ENCODE measurements at places on chromosomes 5 and 9.

DNA sequence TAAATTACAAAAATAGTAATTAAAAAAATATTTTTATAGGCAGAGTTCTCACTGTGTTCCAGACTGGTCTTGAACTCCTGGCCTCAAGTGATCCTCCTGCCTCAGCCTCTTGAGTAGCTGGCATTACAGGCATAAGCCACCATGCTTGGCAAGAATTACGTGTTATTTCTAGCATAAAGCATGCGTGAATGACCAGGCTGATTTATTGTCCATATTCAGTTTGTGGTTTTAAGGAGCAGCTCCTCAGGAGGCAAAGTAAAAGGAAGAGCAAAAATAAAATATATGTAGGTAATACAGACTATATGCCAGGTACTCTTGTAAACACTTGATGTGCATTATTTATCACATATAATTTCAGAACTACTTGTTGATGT, 7.1 kb upstream of the CD180 start:
- DNase-seq: no peak

- DNase-seq: no peak
Measured at GRCh38 chr5:135041145-135041587, 7.1 kb upstream of the PITX1 start.

DNA sequence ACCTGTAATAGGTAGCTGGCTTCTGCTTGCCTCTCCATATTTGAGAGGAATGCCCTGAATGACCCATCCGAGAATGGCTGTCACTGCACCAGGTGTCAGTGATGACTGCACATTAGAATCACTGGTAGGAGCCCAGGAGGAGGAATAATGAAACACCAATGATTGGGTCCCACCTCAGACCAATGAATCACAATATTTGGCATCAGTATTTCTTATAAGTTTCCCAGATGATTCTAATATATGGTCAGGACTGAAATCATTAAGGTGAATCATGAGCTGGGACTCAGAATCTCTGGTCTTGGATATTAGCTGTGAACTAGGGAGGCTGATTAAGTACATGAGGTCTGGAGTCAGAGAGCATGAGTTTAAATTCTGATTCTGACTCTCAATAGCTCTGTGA, 23.4 kb downstream of the ARSB start:
- DNase-seq: peak; percentile 15

DNA sequence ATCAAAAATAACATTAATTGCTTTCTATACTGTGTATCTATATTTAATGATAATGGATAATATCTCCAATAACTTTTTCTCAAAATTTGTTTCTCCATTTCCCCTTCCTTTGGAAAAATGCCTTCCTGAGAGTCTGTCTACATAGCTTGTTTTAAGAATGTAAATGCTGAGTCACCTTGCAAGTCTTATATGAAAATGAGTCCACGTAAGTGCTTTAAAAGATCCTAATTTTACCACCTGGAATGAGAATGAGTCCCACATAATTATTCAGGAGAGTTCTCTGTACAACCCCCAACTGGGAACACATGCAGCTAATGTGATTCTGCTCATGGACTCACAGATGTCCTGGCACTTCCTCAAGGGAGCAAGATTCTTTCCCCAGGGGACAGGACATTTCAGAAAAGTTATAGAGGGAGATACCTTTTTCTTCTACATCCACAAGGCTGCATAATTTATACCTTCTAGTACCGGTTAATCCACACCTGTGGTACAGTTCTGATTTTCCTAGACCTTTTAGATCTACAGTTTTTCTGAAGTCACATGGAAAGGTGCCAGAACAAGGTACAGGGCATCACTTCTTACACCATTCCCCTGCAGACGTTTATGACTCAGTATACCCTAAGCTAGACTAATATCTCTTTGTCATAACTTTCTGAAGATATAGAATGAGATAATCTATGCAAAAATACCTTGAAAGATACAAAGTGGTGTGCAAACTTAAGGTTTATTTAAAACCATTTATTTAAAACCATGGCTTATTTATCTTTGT, 314.1 kb downstream of the CETN3 start:
- no peak for DNase-seq

DNA sequence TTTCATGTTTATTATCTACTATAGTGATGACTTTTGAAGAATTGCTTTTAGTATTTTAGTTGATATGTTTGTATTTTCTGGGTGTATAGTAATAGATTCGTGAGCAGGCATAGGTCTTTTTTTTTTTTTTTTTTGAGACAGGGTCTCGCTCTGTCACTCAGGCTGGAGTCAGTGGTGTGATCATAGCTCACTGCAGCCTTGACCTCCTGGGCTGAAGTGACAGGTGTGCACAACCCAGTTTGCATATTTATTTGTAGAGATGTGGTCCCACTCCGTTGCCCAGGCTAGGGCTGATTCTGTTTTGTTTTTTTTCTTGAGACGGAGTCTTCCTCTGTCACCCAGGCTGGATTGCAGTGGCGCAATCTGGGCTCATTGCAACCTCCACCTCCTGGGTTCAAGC, 11.9 kb downstream of the ERBIN start:
- no peak for DNase-seq

DNA sequence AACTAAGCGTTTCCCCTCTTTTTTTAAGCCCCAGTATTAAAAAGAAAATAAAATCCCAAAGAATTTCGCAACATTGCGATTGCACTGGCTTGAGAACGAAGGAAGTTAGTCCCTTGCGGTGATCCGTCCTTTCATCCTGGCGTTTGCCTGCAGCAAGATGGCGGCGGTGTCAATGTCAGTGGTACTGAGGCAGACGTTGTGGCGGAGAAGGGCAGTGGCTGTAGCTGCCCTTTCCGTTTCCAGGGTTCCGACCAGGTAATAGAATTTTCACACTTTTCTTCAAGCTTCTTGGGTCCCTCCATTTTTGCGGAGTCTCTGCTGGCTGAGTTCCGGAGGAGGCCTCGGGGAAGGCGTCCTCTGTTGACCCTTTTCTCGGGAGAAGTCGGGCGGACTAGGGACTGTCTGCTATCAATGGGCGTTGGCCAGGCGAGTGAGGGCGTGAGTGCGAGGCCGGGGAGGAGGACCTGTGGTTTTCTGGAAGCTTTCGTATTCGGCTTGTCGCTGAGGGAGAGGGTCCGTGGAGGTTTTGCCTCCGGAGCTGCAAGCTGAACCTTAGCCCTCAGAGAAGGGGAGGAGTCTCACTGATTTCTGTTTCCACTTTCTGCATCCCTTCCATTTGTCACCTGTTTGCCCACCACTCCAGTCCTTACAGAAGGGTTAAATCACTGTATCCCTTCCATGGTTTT, at the start of gene NDUFS4:
NDUFS4 (plus strand) TSS at position 134 of the 686 bp plus-strand sequence; CDS start at position 158, 24 bp downstream.
- peak; percentile 78 for DNase-seq

DNA sequence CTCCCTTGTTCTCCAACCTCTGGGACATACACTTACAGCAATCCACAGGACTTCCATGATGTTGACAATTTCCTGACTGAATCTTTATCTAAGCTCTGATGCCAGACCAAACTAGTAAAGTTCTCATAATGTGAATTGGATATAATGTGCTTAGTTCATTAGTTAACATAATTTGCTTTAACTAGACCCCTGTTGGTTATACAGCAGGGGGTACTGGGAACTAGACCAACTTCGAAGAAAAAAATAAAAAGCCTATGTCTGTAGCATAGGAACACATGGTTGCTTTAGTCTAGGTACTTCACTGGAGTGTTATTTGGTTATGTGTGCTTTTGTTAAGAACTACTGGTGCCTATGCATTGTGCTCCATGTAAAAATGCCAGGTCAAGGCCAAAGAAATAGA, 173.8 kb downstream of the ADAMTS6 start:
- no peak for DNase-seq

DNA sequence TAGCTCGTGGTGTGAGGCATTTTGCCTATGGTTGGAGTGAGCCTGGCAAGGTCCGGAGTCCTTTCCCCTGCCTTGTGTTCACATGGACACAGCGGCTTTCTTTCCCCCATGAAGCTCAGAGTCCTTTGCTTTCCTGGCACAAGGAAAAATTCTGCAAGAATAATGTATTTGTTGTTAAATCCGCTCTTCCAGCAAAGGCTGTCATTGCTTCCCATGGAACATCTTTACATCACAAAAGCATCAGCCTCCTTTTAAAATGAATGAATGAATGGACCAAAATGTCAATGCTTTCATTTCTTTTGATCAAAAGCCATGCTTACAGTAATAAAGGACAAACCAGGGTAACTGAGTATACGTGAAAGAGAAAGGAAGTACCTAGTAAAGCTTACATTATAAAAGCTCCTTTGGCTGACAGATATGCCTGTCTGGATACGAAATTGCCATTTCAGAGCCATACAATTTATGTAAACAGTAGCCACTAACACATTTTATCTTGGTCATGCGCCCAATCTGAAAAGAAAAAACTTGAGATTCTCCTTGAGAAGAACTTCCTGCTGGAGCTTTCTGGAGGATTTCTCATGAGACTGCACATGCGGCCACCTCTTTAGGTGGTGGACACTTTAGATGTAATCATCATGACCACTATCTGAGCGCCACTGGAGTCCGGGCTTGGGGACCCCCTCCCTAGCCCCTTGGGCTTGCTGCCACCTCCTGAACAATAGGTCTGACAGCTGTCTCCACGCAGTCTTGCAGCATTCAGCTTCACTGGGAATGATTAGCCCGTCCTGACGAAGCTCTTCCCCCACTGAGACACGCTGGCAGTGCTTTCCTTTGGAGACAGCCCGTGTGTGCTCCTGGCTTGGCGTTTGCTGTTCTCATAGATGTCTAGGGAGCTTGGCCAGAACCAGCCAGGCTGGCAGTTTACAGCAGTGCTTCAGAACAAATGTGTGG, 355.9 kb downstream of the ADAMTS6 start:
- no peak for DNase-seq

DNA sequence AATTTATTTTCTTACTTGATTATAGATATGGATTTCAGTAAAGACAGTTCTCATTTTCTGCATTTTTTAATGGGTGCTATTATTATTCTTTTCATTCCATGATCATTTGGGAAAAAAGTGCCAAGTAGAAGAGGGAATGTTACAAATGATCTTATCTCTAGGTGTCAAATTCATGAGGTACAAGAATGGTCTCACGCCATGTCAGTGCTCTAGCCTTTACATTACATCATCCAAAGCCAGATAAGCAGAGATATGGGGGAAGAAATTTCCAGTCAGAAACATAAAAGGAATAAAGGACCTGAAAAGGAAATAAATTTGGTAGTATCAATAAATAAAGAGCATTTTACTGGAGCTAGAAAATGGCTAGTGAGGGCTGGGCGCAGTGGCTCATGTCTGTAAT, 1544.2 kb upstream of the CDH6 start:
- no peak for DNase-seq

DNA sequence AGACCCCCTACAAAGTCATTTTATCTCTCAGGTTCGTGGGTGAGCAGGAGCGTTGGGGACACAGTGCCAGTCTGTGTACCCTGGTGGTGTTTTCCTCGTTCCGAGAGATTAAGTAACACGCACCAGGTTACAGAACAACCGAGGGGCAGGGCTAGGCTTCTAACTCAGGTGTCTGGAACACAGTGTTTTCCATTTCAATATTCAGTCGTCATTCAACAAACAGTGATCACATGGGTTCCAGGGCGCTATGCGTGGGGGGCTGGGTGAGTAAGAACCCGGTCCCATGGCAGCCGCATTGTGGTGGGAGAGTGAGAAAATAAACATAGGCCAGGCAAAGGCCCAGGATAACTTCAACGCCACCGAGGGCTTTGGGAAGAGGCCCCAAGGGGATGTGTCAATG, 55.9 kb upstream of the RNU6ATAC start:
- no peak for DNase-seq

DNA sequence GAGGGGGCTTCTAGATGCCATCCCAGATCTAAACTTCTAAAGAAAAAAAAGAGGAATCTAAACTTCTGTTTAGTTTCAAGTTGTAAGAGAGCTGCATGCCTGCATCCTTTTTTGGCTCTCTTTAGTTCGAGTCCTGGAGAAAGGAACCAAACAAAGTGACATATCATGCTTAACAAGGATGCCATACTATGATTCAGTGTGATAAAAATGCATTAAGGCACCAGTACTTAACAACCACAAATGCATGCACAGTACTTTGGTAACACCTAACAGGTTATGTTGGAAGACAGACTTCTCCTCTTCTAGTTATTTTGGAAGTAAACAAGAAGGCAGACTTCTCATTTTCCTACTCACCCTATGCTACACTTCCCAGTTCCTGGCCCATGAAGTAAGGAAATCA, 27.3 kb downstream of the NME5 start:
- DNase-seq: no peak

DNA sequence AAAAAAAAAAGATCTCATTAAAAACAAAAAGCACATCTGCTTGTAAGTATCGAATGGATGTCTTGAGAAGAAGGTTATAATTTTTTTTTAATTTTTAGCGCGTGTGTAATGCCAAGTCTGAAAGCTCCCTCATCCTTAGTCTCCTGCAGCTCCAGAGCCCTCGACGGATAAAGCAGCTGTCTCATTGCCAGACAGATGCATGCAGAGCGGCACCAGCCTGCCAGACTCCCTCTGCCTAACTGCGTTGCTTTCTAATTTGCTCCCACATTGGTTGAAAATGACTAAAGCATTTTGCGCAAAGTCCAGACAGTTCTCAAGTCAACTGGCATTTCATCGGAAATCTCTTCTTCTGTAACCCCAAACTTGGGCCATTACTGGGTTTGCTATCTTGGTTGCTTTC, 29.4 kb downstream of the OLFM1 start:
- DNase-seq: no peak

DNA sequence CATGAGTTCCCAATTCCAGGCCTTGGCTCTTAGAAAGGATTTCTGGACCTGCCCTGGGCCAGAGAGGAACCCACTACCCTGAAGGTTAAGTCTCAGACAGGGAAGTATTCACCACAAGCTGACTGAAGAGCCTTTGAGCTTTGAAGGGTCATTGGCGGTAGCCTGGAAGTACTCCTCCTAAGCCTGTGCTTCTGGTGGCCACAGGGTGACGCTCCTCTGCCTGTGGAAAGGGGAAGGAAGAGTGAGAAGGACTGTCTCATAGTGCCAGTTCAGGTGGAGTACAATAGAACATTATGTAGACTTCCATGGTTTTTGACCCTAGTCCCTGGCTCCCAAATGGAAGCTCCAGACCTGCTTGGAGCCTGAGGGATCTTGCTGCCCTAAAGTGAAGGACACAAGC, 1233.2 kb upstream of the CDH6 start:
- no peak for DNase-seq

GRCh38 chr9:114164191-114164794, 9.0 kb downstream of the COL27A1 start:
- no peak for DNase-seq

DNA sequence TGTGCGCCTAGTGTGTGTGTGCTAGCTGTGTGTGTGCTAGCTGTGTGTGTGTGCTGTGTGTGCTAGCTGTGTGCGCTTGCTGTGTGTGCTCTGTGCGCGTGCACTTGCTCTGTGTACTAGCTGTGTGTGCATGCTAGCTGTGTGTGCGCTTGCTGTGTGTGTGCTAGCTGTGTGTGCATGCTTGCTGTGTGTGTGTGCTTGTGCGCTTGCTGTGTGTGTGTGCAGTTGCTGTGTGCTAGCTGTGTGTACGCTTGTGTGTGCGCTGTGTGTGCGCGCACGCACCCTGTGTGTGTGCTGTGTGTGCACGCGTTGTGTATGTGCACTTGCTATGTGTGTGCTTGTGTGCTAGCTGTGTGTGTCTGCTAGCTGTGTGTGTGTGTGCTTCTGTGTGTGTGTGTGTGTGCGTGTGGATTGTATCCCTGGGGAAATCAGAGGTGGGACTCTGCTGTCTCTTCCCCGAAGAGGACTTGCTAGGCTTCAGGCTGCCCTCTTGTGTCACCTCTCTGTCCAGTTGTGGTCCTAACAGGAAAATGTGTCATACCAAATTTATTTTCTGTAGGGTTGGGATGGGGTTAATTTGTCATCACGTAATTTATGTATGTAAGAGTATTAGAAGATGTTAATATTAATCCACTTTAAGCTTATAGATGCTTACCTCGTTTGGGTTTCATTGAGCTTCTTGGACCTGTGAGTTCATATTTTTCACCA, 38.9 kb downstream of the TPPP start:
- no peak for DNase-seq
